Ovary (tissue), 10 donors: ENCODE measurements at places on chromosomes 16 and 17. TPM values are rescaled to one million over a fixed set of nuclear protein-coding genes. Genes with fewer than 3 reads are reported as not detected.

- no peak for DNase-seq
Measured at GRCh38 chr17:61206922-61207321, 192.7 kb upstream of the TBX2 start.

- DNase-seq, result peak; percentile 86
Measured at GRCh38 chr17:11608396-11608795, 10.1 kb downstream of the DNAH9 start.

The PRDM7 gene
- total RNA-seq, result not detected

DNA sequence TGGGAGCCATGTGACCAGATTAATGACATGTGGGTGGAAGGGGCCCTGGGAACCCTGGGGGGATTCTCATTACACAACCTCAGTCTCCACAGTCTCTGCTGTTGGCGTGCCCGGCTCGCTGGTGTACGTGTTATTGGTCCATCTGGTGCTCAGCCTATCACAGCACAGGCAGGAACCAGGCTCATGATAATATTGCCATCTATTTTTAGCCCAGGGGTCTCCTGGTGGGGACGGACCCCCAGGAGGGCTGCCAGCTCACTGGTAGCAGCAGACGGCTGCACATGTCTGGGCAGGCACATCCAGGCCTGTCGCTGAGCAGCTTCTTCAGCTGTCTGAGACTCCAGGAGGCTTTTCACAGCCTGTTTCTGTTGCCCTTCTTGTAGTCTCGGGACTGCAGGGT lies 123.8 kb downstream of the RAB11FIP4 start:
- DNase-seq, result no peak

DNA sequence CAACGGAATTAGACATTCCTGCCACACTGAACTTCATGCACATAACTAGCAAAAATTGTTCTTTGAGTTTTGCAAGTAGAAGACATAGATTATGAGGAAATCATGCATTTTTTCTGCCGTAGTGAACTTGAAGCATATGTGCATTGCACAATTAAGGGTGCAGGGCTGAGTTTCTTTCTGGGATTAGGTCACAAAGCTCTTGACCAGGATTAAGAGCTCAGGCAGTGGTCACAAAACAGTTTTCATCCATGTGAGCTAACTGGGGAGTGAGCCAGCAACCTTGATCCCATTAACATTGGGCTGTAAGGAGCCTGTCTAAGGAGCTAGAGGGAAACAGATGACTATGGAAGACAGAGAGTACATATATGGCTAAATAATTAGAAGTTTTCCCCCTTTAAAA lies 143.7 kb downstream of the PMP22 start:
- no peak for DNase-seq
